ENCODE measurements at places on chromosomes 2 and 18. TPM values are rescaled to one million over a fixed set of nuclear protein-coding genes. Genes with fewer than 3 reads are reported as not detected.

- H3K36me3 ChIP-seq = no peaks in the 10 kb centered on the region
- H3K27ac ChIP-seq = no peak overlapping the region
- DNase-seq = no peak
- H3K4me3 ChIP-seq = no peak overlapping the region
- no peaks in the 10 kb centered on the region for H3K4me1 ChIP-seq
These were observed 377.1 kb upstream of the SLC39A10 start for GRCh38 chr2:195279840-195280427.

- H3K4me3 ChIP-seq = no peak overlapping the region
- H3K4me1 ChIP-seq = peaks cover 5% of the 10 kb centered on the region
- peak; percentile 76 for DNase-seq
- no peaks in the 10 kb centered on the region for H3K36me3 ChIP-seq
- no peaks in the 10 kb centered on the region for H3K27me3 ChIP-seq
- H3K27ac ChIP-seq = no peak overlapping the region
These were observed 46.6 kb upstream of the AMMECR1L start for GRCh38 chr2:127932199-127932876.

DNA sequence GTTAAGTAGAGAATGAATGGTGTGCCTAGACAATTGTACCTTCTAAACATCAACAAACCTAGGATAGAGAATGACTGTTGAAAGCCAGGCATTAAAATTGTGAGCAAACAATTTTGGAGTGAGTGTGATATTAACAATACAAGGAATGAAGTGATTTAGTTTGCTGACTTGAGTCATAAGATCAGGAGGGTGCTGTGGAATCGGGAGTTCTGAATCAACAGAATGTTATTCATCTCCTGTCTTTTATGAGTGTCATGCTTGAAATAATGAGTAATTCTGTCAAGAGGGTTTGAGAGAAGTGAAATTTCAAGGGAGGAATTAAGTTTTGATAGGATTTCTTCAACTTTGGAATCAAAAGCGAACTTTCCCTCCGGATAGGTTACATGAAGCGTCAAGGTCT, 214.4 kb upstream of the DSEL start:
- peak; percentile 86 for DNase-seq
- peaks cover 24% of the 10 kb centered on the region for H3K4me1 ChIP-seq
- no peaks in the 10 kb centered on the region for H3K36me3 ChIP-seq

GRCh38 chr2:121058852-121059558, 226.0 kb downstream of the TFCP2L1 start:
- H3K27me3 ChIP-seq = peaks cover 17% of the 10 kb centered on the region
- no peak overlapping the region for H3K27ac ChIP-seq
- no peaks in the 10 kb centered on the region for H3K4me1 ChIP-seq
- DNase-seq = no peak
- H3K4me3 ChIP-seq = no peak overlapping the region

DNA sequence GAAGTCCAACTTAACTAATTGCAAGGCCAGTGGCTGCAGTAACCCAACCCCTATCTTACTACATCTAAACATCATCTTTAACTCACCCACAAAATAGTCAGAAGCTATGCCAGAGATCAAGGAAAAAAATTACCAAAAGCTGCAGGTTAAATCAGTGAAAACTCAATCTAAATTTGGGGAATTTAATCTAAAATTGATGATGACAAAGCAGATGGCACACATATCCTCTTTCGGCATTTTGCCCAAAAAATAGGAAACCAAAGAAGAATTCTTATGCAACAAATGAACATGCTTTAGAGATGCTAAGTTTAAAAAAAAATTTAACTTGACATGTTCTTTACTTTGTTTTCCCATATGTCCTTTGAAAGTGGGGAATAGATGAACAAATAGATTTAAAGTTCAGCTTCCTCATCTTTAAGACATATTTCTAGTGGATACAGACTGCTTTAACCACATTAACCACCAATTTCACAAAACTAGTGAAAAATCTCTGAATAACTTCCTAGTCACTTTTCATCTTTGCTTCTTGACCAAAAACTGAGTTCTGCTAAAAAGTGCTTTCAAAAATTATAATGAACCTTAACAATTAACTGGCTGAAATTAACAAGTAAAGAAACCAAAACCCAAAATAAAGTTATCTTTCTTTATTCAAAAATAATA, 74.3 kb upstream of the CCDC150 start:
- peaks cover 10% of the 10 kb centered on the region for H3K4me1 ChIP-seq
- H3K27me3 ChIP-seq = no peaks in the 10 kb centered on the region
- no peak overlapping the region for H3K4me3 ChIP-seq
- no peak overlapping the region for H3K27ac ChIP-seq
- no peak for DNase-seq

- peak overlapping the region; percentile 94 for H3K4me3 ChIP-seq
- peaks cover 4% of the 10 kb centered on the region for H3K27me3 ChIP-seq
- H3K4me1 ChIP-seq = peaks cover 38% of the 10 kb centered on the region
These were observed 370 bp upstream of the EFEMP1 start for GRCh38 chr2:55923982-55924321.

DNA sequence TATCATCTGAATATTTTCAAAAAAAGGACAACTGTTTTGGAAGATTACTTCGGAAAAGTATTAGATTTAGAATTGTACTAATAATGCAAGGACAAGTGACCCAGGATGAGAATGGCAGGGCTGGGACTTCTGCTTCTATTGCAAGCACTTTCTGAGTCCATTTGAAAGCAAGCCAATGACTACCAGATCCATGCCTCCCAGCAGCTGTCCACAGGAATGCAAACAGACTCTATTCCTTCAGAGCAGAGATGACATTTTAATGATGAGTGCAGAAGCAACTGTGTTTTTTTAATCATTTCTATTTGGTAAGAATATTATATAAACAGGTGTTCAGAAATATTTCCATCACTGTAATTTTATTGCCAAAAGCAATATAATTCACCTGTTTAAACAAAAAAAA, 456.7 kb downstream of the SOX11 start:
- H3K27ac ChIP-seq = no peak overlapping the region
- H3K27me3 ChIP-seq = no peaks in the 10 kb centered on the region
- no peaks in the 10 kb centered on the region for H3K36me3 ChIP-seq
- DNase-seq = no peak
- H3K4me3 ChIP-seq = no peak overlapping the region

DNA sequence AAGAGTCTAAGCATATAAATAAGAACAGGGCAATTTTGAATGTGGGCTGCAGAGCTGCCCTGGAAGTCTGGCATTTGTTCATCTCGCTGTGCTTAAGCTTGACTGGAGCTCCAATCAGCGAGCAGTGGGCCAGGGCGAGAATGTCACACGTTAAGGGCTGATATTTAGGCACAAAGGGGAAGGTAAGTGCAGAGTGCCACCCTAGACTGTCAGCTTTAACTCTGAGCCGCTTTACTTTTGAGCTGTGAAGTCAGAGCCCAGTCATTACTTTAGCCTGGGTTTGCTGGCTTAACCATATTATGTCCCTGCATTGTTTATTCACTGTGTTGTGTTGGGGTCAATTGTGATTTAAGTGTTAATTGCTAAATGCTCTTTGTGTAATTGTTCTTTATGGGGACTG, 236.1 kb upstream of the SIX3 start:
- no peak overlapping the region for H3K4me3 ChIP-seq
- no peaks in the 10 kb centered on the region for H3K4me1 ChIP-seq

GRCh38 chr2:234502285-234502918, 5.5 kb upstream of the ARL4C start:
- DNase-seq = no peak
- H3K27me3 ChIP-seq = no peaks in the 10 kb centered on the region
- H3K36me3 ChIP-seq = no peaks in the 10 kb centered on the region

- H3K27me3 ChIP-seq = no peaks in the 10 kb centered on the region
- H3K4me3 ChIP-seq = no peak overlapping the region
- DNase-seq = peak; percentile 27
- H3K4me1 ChIP-seq = peaks cover 22% of the 10 kb centered on the region
These were observed 267.7 kb upstream of the SIX2 start for GRCh38 chr2:45276914-45277313.

DNA sequence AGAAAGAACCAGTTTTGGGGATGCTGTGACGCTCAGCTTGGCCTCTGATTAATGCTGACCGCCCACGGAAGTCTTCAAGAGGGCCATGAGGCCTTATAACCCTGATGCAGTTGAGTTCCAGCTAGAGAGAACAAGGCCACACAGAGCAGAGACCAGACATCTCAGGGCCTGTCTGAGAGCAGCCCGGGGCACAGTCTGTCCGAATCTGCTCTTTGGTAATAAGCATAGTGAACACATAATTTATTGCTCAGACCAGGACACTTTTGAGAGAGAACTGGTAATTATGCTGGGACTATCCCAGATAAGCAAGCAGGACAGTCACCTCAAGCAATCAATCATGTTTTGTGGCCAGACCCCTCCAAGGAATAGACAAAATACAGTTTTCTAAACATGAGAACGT, 68.5 kb downstream of the STPG4 start:
- peaks cover 30% of the 10 kb centered on the region for H3K4me1 ChIP-seq
- peak; percentile 77 for DNase-seq
- no peaks in the 10 kb centered on the region for H3K36me3 ChIP-seq

DNA sequence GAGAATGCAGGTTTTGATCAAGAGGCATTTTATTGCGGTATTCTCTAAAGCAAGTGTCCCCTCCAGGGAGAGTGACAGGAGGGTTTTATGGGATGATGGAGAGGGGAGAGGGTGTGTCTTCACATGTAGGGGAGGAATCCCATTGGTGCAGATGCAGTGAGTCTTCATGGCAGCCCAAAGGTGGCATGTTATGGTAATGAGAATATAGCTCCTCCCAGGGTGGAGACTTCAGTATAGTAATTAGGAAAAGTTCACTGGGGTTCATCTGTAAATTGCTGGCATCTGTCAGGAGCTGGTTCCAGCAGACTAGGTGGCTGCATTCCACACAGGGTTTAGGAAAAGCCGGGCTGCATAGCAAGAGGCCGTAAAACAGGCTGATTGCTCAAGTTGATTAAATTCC, 230.7 kb upstream of the CCDC68 start:
- H3K36me3 ChIP-seq = no peaks in the 10 kb centered on the region
- no peak overlapping the region for H3K4me3 ChIP-seq
- H3K27me3 ChIP-seq = peaks cover 23% of the 10 kb centered on the region
- DNase-seq = no peak

GRCh38 chr2:51705417-51705816, 673.5 kb upstream of the NRXN1 start:
- no peaks in the 10 kb centered on the region for H3K4me1 ChIP-seq
- no peaks in the 10 kb centered on the region for H3K36me3 ChIP-seq
- no peak overlapping the region for H3K4me3 ChIP-seq

DNA sequence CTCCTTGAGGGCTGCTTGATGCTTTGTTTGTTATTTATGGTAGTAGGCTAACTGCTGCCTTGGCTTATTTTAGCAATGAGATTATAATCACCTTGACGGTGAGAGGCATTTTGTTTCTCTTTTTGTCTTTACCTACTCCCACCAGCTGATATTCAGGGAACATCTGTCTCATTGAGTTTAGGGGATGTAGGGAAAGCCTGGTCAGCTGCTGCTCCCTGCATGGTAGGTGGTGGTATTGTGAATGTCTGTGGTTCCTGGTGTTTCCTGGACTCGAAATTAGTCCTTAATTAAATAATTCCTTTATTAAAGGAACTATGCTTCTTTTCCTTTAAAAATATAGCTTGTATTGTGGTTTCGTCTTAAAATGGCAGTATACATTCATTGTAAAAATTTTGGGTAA, 77.8 kb downstream of the ADAM23 start:
- no peaks in the 10 kb centered on the region for H3K4me1 ChIP-seq
- no peaks in the 10 kb centered on the region for H3K27me3 ChIP-seq
- no peak for DNase-seq
- no peaks in the 10 kb centered on the region for H3K36me3 ChIP-seq
- no peak overlapping the region for H3K27ac ChIP-seq

- no peak for DNase-seq
- H3K4me3 ChIP-seq = no peak overlapping the region
- H3K4me1 ChIP-seq = peaks cover 8% of the 10 kb centered on the region
- no peak overlapping the region for H3K27ac ChIP-seq
These were observed 58.8 kb downstream of the BAZ2B start for GRCh38 chr2:159557437-159558034.

GRCh38 chr2:219728991-219729487, 101.6 kb downstream of the SLC4A3 start:
- DNase-seq = no peak
- no peaks in the 10 kb centered on the region for H3K27me3 ChIP-seq
- no peaks in the 10 kb centered on the region for H3K36me3 ChIP-seq
- H3K4me1 ChIP-seq = peaks cover 9% of the 10 kb centered on the region
- no peak overlapping the region for H3K27ac ChIP-seq
- H3K4me3 ChIP-seq = no peak overlapping the region

DNA sequence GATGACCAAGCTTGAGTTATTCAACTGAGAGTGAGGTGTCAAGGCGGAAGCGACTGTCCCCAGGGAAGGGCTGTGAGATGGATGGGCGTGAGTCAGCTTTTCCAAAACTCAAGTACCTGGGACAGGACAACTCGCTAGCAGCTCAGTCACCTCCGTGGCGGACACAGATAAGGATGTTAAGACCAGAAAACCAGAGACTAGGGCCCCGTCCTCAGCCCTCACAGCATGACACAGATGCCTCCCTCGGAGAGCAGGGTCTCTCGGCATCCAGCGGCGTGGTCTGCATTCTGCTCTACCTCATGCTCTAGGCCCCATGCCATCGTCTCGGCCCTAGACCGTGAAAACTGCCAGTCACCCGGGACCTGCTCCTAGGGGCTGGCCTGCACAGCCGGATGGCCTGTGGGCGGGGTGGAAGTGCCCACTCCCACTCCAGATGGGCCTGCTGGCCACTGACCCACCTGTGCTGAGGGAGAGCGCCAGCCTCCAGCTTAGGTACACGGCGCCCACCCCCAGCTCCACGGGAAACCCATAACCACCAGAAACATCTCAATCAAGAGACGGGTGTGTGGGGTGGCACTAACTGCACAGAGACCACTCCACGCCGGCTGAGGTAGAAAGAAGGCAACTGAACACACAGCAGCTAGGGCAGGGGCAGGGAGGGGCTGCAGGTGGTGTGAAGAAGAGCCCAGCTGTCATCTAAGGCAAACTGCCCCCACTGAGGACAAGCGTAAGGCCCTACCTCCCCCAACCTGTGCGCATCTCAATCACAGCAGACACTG, 39.8 kb downstream of the ANO7 start:
- peaks cover 15% of the 10 kb centered on the region for H3K4me1 ChIP-seq
- H3K27ac ChIP-seq = no peak overlapping the region
- H3K4me3 ChIP-seq = no peak overlapping the region
- no peaks in the 10 kb centered on the region for H3K27me3 ChIP-seq
- DNase-seq = peak; percentile 90

GRCh38 chr2:134532537-134532936, 186.3 kb downstream of the TMEM163 start:
- H3K36me3 ChIP-seq = no peaks in the 10 kb centered on the region
- DNase-seq = no peak
- H3K27ac ChIP-seq = no peak overlapping the region
- no peaks in the 10 kb centered on the region for H3K4me1 ChIP-seq
- no peaks in the 10 kb centered on the region for H3K27me3 ChIP-seq

CAPN14 gene
- total RNA-seq = under 0.01 TPM

PUM2 gene
- total RNA-seq = 45.2 TPM

ZSWIM2 gene
- not detected for total RNA-seq

GPR45 gene
- total RNA-seq = not detected

AMER3 gene
- total RNA-seq = not detected

RGPD8 gene
- 25.0 TPM for total RNA-seq

INPP5D gene
- total RNA-seq = under 0.01 TPM

FAHD2A gene
- 21.4 TPM for total RNA-seq

GLB1L gene
- 21.0 TPM for total RNA-seq

CROCC2 gene
- total RNA-seq = under 0.01 TPM

EPB41L3 gene
- 0.88 TPM for total RNA-seq

DNAJC5G gene
- total RNA-seq = not detected

CABLES1 gene
- 16.8 TPM for total RNA-seq

CD28 gene
- total RNA-seq = not detected

AQP12B gene
- not detected for total RNA-seq

MATN3 gene
- total RNA-seq = 2.4 TPM

ALPI gene
- total RNA-seq = not detected

ABCG8 gene
- total RNA-seq = not detected

LRRC30 gene
- total RNA-seq = not detected

FSIP2 gene
- under 0.01 TPM for total RNA-seq

LINC00305 gene
- total RNA-seq = not detected

KRTCAP3 gene
- under 0.01 TPM for total RNA-seq

PLB1 gene
- total RNA-seq = 0.36 TPM

INPP1 gene
- 15.0 TPM for total RNA-seq

RTP5 gene
- total RNA-seq = not detected

Data from osteoblast (primary cell).